ENCODE measurements at places on chromosomes 6 and 20. TPM values are rescaled to one million over a fixed set of nuclear protein-coding genes. Genes with fewer than 3 reads are reported as not detected.

The MRAP2 gene
- polyA plus RNA-seq: 5.2 TPM

The PLAGL1 gene
- 119 TPM for polyA plus RNA-seq

The TRAPPC3L gene
- polyA plus RNA-seq: 0.50 TPM

The ZNF311 gene
- 6.7 TPM for polyA plus RNA-seq

The EBF4 gene
- polyA plus RNA-seq: 31.8 TPM

The POU5F1 gene
- polyA plus RNA-seq: 1.9 TPM

The ADGRF4 gene
- polyA plus RNA-seq: 0.42 TPM

DNA sequence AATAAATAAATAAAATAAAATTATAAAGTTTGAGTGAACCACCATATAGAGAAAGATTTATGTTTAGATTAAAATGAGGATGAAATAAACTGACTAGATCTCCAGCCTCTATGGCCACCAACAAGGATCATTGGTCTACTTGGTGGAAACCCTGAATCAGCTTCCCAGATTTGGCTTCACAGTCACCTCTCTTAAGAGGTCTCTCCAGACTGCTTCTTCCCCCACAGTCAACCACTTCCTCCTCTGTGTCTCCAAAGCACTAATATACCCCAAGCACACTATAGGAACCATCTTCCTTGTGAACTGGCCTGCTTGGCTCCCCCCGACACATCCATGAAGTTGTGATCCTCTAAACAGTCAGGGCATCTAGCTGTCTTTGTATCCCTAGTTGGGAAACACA is 529.6 kb upstream of the RNF217 start:
- DNase-seq: no peak

GRCh38 chr20:49587111-49587570 is 19.2 kb upstream of the PTGIS start:
- peak; percentile 81 for DNase-seq

DNA sequence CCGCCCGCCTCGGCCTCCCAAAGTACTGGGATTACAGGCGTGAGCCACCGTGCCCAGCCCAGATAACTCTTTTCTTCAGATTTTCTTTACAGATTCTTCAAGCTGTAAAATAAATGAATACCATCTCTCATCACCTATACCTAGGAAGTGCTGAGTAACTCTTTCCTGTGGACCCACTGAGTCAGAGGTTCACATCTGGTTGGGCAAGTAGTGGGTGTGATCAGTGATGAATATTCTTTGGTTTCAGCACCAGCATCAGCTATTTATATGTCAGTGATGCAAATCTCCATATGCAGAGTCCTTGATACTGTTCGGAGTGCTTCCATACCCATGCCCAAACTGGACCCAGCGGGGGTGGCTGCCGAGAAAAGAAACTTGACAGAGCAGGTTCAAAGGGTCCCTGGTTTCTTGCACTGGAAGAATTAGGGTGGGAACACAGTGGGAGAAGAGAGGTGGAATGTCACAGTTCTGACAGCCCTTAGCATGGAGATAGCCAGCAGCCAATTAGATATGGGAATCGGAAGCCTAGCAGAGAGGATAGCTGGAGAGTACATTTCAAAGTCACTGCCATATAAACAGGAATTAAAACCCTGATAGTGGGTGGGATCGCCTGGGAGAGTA is 64.9 kb upstream of the DDR1 start:
- DNase-seq: no peak

DNA sequence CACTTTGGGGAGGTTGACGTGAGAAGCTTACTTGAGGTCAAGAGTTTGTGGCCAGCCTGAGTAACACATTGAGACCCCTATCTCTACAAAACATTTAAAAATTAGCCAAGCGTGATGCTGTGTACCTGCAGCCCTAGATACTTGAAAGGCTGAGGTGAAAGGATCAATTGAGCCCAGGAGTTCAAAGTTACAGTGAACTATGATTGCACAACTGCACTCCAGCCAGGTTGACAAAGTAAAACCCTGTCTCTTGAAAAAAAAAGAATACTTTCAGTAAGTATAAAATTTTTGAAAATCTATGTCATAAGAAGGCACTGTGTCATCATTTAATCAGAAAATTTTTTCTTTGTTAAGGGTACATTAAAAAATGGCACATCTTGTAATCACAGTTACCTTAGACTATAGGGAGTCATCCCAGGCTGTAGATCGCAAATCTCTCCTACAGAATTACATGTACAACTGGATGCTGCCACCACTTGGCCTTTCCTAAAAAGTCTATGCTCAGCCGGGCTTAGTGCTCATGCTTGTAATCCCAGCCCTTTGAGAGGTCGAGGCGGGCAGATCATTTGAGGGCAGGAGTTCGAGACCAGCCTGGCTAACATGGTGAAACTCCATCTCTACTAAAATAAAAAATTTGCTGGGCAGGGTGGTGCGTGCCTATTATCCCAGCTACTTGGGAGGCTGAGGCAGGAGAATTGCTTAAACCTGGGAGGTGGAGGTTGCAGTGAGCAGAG is 17.0 kb upstream of the MRS2 start:
- no peak for DNase-seq

DNA sequence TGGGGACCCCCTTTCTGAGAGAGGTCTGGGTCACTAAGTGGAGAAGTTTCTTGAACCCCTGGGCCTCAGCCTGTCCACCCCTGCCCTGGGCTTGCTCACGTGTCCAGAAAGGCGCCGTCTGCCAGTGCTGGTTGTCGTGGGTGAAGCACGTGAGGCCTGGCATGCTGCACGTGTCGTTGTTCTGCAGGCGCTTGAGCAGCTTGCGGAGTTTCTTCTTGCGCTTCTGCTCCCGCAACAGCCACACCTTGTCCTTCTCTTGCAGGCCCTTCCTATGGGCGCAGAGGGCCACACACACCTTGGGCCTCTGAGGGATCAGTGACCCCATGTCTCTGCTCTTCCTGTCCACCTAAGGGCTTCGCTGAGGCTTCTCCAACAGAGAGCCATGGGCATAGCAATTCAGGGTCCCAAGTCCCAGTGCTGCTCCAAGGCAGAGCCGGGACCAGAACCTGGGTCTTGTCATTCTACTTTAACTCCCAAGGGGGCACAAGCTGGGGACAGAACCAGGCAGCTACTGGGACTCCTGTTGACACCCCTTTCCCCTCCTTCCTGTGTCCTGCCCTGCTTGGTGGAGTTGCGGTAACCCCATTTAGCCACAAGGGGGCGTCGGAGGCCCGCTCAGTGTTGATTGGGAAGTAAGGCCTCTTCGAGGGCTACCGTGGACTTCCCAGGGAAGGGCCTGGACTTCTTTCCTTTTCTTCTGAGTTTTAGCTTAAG is 121.8 kb downstream of the SULF2 start:
- peak; percentile 57 for DNase-seq

DNA sequence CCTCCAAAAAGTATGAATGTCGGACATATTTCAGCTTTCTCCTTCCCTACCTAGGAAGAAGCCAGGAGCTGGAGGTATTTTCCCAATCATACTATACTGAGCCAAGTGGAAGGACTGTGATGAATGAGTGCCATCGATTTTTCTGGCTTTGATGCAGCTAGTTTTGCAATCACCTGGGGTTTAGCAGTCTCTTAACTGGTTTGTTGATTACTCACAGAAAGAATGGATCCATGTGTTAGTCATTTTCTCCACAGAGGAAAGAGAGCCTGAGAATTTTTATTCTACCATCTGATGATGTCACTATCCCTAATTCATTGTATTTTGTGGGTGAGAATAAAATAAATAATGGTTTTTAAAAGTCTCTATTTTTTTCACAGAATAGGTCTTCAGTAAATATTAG is 282.9 kb upstream of the RNF217 start:
- DNase-seq: no peak

- DNase-seq: no peak
Observed at GRCh38 chr6:167993169-167993568, 4.3 kb upstream of the KIF25 start.

Data from renal cortex interstitium (tissue), 15 donors.